ENCODE measurements at places on chromosomes 16 and 17.

DNA sequence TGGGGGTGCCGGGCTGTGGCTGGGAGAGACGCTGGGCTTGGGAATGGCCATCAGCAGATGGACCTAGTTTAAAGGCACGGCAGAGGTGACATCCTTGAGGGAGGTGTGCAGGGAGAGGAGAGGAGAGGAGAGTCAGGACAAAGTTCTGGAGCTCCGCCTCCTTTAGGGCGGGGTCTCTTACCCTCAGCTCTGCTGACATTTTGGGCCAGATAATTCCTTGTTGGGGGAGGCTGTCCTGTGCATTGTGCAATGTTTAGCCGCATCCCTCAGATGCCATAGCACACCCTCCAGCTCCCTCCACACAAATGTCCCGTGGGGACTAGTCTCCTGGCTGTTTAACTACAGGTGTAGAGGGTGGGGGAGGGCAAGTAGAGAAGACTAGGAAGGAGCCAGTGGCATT is 48.3 kb downstream of the ARHGAP23 start:
- DNase-seq: no peak

GRCh38 chr16:71426880-71427615 is 14.8 kb downstream of the TLE7 start:
- DNase-seq: no peak

DNA sequence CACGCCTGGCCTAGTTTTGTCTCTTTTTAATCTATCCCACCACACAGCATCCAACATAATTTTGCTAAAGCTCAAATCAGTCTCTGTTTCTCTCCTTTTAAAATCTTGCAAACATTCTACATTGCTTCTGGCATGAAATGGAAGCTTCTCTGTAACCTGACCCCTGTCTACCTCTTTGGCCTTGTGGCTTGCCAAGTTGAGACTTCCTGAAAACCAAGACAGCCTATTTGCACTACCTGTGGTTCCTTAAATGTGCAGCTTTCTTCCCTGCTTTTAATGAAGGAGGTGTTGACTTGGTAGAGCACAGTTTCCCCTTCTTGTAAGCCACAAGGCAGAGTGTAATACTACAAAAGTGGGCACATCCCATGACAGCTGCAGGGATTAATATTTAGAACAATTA is 6.0 kb upstream of the CCL3 start:
- DNase-seq: no peak

GRCh38 chr17:76546556-76547182 is 6.8 kb downstream of the PRCD start:
- DNase-seq: no peak

- no peak for DNase-seq
These were observed 29.8 kb downstream of the PLD6 start for GRCh38 chr17:17176341-17176740.

- no peak for DNase-seq
These were observed 21.9 kb upstream of the DLX4 start for GRCh38 chr17:49946964-49947584.

DNA sequence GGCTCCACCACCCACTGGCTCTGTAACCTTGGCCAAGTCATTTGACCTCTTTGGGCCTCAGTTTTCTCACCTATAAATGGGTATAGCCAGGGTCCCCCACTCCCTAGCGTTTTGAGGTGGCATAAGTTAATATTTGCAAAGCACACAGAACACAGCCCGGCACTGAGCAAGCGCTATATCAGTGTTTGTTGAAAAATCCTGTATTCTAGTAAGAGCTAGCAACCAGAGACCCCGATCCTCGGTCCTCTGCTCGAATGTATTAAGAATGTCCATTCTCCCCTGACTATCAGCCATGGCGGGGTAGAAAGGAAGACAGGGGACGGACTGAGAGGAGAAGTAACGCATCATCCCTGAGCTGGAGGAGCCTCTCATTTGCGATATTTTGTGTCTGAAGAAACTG is 131.2 kb downstream of the IRF8 start:
- DNase-seq: no peak

DNA sequence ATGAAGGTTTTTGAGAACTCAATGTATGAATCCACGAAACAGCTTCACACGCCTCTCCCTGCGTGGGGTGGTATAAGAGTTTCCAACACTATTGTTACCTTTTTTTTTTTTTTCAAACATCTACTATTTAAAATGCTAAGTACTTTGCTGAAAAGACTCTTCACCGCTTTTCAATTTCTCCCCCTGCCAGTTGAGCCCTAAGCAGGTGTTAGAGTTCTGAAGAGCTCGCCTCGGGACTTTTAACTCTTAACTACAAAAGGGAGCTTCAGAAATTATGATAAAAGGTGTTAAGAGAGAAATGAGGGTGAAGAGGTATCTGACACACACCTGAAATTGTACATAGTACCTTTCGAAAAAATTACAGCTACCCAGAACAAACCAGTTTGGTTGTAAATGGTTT is 20.9 kb upstream of the PSMD7 start:
- no peak for DNase-seq

- peak; percentile 64 for DNase-seq
These were observed at the start of gene MYO18A for GRCh38 chr17:29180034-29180787. Gene MYO18A, minus strand, starts transcription at chr17:29180398. Its CDS starts 13,458 bp downstream, at chr17:29166940.

DNA sequence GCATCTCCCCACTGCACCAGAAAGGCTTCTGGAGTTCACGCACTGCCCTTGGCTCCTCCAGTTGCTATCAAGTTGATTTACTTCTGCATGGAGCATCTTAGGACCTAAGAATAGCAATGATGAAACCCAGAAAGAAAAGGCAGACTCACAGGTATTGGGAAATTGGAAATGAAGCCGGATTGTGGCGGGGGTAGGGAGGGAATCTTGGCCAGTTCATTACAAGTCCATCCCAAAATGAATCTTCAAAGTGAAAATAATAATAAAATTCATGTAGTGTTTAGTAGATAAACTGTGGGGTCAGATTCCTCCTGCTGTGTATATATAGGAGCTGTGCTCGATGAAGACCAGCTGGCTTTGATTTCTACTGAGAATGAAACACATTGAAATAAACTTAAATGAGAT is 33.7 kb downstream of the TEKT3 start:
- no peak for DNase-seq

DNA sequence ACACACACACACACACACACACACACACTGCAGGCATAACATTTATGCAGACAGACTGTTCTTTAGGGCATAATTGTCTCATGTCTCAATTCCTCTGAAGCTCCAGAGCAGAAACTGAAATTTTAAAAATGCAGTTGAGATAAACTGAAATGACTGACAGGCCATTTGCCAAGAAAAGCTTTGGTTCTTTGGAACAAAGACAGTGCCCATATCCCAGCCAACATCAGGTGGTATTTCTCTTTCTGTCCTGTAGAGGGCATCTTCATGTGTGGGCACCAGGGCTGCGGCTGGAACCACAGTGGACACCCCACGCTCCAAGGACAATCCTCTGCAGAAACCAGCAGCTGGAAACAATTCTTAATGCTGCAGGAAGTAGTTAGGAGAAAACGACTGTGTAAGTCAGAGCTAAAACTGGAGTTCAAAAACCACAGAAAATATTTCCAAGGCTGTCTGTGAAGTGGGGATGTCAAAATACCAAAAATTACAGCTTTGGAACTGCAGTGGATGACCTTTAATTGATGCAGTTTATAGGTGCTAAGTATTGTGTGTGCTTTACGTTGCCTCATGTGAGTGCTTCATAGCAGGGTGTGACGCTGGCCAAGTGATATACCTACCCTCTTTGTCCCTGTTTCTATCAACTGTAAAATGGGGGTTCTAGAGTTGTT is 10.6 kb upstream of the MEFV start:
- DNase-seq: peak; percentile 49

- peak; percentile 78 for DNase-seq
These were observed at the start of gene SLFN11 for GRCh38 chr17:35373534-35373983. Gene SLFN11, minus strand, starts transcription at chr17:35373621. Its CDS starts 9,814 bp downstream, at chr17:35363807.

GRCh38 chr16:12763517-12763916 is 40.2 kb downstream of the CPPED1 start:
- DNase-seq: no peak

GRCh38 chr17:78346605-78347250 is 13.1 kb downstream of the SOCS3 start:
- DNase-seq: no peak

- DNase-seq: no peak
These were observed 47.8 kb downstream of the NFAT5 start for GRCh38 chr16:69613378-69614154.

- DNase-seq: no peak
These were observed 22.7 kb downstream of the WNT9B start for GRCh38 chr17:46873941-46874645.

DNA sequence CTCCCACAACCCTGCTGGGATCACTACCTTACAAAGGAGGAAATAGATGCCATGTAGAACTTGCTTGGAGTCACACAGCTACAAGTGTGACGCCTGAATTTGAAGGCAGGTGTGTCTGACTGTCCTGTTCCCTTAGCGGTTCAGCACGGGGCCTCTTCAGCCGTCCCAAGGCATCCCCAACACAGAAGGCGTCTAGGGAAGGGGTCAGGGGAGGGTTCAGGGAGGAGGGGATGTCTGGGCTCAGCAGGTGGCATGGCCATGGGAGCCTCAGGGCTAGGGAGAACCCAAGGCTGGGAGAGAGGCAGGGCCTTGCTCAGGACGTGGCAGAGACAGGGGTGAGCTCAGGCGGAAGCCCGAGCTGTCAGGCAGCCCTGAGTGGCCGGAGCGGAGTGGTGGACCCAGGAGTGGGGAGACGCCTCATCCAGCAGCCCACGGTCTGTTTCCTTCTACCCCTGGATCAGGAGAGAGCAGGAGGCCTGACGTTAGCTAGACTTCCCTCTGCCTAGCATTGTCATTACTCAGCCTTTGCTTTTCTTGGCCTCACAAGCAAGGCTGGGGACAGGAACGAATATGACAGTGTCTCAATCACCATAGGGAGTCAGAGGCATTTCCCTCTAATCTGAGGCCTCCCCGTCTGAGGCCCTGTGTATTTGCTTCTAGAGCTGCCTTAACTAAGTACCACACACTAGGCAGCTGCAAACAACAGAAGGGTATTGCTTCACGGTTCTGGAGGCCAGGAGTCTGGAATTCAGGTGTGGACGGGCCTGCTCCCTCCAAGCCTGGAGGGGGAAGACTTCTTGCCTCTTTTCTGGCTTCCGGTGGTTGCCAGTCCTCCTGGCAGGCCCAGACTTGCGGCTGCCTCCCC is 31.3 kb upstream of the ANKRD40CL start:
- no peak for DNase-seq

- no peak for DNase-seq
These were observed 90.8 kb downstream of the SHISA6 start for GRCh38 chr17:11331547-11332513.

- DNase-seq: no peak
These were observed 8.8 kb downstream of the SLC9A5 start for GRCh38 chr16:67257486-67258160.

DNA sequence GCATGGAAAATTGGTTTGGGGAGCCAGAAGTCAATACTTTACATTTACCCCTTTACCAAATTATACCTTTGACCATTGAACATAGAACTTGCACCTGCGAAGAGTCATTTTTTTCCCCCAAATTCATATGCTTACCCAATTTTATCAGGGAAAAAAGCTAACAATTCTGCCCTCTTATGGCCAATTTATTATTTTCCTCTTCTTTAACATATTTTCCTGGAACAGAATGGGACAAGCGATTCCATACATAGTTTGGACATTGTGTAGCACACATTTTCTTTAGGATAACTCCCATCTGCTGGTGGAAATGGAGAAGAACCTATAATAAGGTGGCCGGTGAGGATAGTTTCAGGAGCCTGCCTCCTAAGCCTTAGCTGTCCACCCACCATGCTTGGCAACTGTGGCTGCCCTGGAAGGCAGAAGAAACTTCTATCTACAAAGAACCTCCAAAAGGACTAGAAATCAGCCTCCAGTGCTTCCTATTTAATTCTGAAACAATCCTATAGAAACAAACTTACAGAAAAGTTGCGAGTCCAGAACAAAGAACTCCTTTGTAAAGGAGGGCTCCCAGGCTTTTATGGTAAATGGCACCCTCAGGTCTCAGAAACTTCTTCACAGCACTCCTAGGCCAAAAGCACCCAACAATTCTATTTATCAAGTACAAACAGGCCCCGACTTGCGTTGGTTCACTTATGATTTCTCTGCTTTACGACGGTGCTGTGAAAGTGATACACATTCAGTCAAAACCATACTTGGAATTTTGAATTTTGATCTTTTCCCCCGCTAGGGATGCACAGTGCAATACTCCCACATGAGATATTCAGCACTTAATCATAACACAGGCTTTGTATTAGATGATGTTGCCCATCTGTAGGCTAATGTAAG is 64.1 kb upstream of the CACNG4 start:
- DNase-seq: no peak

DNA sequence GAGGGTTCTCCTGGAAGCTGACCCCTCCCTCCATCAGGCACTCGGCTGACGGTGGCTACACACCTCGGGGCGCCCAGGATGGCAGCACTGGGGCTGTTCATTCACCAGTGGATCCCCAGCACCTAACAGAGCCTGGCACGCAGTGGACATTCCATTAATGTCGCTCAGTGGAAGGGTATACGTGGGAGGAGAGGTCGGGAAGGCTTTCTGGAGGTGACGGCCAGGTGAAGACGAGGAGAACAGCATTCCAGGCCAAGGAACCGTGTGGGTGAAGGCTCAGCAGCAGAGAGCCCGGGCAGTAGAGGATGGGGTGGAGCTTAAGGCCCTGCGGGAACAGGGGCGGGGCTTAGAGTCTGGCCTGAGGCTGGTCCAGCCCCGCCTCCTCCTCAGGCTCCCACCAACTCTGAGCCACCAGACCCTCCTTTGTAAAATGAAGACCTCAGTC is 2.5 kb upstream of the HS3ST6 start:
- DNase-seq: no peak

- DNase-seq: no peak
These were observed 137.6 kb upstream of the RCVRN start for GRCh38 chr17:10042589-10043244.

DNA sequence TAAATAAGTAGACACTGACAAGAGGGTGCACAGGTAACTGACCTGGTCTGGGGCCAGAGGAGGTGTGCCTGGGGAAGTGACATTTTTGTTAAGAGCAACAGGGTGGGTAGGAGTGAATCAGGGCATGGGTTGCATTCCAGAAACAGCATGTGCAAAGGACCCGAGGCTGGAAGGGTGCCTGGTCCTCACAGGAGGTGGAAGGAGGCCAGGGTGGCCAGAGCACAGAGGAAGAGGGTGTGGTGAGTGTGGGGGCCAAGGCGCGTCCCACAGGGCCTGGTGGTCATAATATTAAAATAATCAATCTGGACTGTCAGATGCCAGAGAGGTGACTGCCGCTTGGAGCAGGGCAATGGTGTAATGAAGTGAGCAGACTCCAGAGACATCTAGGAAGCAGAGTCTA is 14.3 kb downstream of the ARHGAP23 start:
- DNase-seq: no peak

GRCh38 chr16:12257926-12258561 is 281.5 kb downstream of the SNX29 start:
- no peak for DNase-seq

GRCh38 chr17:36001862-36002603 is 680 bp upstream of the CCL15 start:
- DNase-seq: no peak

- no peak for DNase-seq
These were observed 35.1 kb downstream of the ZFPM1 start for GRCh38 chr16:88487920-88488851.

GRCh38 chr16:83952940-83953795 is at the start of gene OSGIN1:
Gene OSGIN1, plus strand, starts transcription at chr16:83953240. Its CDS starts 4,432 bp downstream, at chr16:83957672.
- DNase-seq: peak; percentile 34
